ENCODE measurements at places on chromosomes 4 and X. TPM values are rescaled to one million over a fixed set of nuclear protein-coding genes. Genes with fewer than 3 reads are reported as not detected.

DNA sequence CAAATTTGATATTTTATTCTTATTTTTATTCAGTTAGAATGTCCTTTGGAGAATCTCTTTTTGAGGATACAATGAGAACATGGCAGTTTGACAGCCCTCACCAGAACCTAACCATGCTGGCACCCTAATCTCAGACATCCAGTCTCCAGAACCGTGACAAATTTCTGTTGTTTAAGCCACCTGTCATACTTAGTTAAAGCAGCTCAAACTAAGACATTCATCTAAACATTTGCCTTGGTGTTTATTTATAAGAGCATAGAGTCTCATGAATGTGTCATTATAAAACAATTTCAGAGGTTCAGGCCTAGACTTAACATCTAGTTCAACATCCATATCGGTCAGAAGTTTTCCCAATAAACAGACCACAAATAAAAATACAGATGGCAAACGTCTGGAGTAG, 125.1 kb upstream of the FUNDC1 start:
- no peak overlapping the region for H3K4me3 ChIP-seq
- no peaks in the 10 kb centered on the region for H3K27me3 ChIP-seq
- no peak overlapping the region for H3K27ac ChIP-seq
- H3K4me1 ChIP-seq = no peaks in the 10 kb centered on the region
- no peak for DNase-seq

- H3K36me3 ChIP-seq = peaks cover 22% of the 10 kb centered on the region
- H3K27ac ChIP-seq = peak overlapping the region; percentile 97
- peaks cover 17% of the 10 kb centered on the region for H3K4me1 ChIP-seq
- no peaks in the 10 kb centered on the region for H3K27me3 ChIP-seq
- DNase-seq = no peak
Measured at GRCh38 chr4:182918044-182918607, 940 bp upstream of the DCTD start.

DNA sequence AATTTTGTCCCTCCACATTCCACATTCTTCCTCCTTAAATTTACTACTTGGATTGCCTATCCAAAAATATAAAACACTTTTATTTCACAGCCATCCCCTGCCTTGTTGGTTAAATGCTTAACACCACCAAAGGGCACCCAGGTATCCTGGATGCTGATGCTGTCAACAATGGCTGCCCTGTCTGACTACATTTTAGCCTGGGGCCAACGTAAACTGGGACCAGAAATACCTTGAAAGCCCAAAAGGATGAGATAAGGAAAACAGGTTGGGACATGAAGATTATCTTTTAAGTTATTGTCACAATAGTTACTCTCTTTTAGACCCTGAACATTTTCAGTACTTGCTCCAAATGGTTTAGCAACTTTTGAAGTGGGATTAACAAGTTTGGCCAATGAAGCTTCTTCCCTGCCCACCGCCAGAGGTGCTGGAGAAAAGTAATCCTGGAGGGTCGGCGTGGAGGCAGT, 775 bp upstream of the YIPF6 start:
- H3K36me3 ChIP-seq = no peaks in the 10 kb centered on the region
- DNase-seq = no peak
- H3K27me3 ChIP-seq = no peaks in the 10 kb centered on the region
- H3K27ac ChIP-seq = peak overlapping the region; percentile 94
- peak overlapping the region; percentile 69 for H3K4me3 ChIP-seq

DNA sequence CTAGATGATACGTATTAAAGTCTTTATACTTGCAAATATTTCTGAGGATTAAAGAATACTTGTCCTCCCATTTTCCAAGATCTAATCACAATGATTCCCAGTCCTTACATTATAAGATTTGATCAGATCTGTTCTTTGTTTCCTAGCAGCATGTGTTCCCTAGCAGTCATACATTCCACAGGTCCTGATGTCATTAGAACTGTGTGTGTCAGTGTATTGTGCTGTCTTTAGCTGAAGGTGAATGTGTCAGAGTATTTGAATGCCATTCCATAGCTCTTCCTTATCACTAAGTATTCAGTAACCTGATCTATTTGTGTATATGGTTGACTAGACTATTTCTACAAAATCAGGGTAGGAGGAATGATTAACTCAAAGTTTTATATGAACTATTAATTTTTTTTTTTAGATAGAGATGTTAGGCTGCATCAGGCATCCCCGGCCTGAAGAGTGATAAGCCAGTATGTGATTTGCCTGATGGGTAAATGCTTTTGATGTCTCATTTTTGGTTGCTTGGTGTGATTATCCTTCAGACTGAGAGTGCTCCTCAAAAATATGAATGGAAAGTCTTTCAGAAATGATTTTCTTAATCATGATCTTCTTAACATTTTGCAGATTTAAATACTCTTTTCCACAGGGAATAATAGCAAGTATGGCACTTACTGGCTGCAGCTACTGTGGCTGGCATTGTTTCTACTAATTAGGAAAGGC, 4.4 kb downstream of the ADGRL3 start:
- no peak overlapping the region for H3K4me3 ChIP-seq
- no peaks in the 10 kb centered on the region for H3K36me3 ChIP-seq
- no peak for DNase-seq
- peaks cover 47% of the 10 kb centered on the region for H3K27me3 ChIP-seq
- H3K27ac ChIP-seq = no peak overlapping the region
- no peaks in the 10 kb centered on the region for H3K4me1 ChIP-seq

The RHOXF2 gene
- total RNA-seq = not detected

DNA sequence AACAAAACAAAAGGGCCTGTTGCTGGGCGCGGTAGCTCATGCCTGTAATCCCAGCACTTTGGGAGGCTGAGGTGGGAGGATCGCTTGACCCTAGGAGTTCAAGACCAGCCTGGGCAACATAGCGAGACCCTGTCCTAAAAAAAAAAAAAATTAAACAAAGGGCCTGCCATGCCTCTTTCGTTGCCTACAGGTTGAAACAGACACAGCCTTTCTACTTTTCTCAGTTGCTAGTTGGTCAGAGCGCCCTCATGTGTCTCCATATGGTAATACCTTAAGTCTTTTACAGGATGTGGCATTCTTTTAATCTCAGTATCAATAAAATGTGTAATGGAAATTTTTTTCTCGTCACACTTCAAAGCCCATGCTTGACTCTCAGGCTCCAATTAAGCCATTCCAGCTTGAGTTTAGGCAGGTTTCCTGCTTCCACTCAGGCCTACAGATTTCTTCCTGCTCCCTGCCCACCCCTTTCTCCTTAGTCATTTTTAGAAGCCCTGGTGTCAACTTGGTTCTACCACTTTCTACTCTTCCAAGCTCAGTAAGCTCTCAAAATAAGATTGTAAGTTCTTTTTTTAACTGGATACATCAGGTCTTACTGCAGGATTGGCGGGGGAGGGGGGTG, 4.6 kb upstream of the SOWAHD start:
- H3K27me3 ChIP-seq = no peaks in the 10 kb centered on the region
- H3K27ac ChIP-seq = no peak overlapping the region
- no peaks in the 10 kb centered on the region for H3K36me3 ChIP-seq
- no peak for DNase-seq
- H3K4me3 ChIP-seq = no peak overlapping the region

- no peak overlapping the region for H3K4me3 ChIP-seq
- no peak for DNase-seq
- no peaks in the 10 kb centered on the region for H3K36me3 ChIP-seq
- H3K4me1 ChIP-seq = peaks cover 5% of the 10 kb centered on the region
- H3K27ac ChIP-seq = peak overlapping the region; percentile 58
Measured at GRCh38 chr4:139207247-139207646, 30.2 kb upstream of the ELF2 start.

GRCh38 chr4:144104509-144105130, 35.9 kb downstream of the GYPA start:
- no peaks in the 10 kb centered on the region for H3K36me3 ChIP-seq
- no peak overlapping the region for H3K4me3 ChIP-seq
- H3K4me1 ChIP-seq = no peaks in the 10 kb centered on the region
- no peak overlapping the region for H3K27ac ChIP-seq

- H3K4me3 ChIP-seq = peak overlapping the region; percentile 28
- H3K4me1 ChIP-seq = peaks cover 6% of the 10 kb centered on the region
- no peaks in the 10 kb centered on the region for H3K27me3 ChIP-seq
Measured at GRCh38 chr4:40316782-40317635, 18.1 kb upstream of the CHRNA9 start.

DNA sequence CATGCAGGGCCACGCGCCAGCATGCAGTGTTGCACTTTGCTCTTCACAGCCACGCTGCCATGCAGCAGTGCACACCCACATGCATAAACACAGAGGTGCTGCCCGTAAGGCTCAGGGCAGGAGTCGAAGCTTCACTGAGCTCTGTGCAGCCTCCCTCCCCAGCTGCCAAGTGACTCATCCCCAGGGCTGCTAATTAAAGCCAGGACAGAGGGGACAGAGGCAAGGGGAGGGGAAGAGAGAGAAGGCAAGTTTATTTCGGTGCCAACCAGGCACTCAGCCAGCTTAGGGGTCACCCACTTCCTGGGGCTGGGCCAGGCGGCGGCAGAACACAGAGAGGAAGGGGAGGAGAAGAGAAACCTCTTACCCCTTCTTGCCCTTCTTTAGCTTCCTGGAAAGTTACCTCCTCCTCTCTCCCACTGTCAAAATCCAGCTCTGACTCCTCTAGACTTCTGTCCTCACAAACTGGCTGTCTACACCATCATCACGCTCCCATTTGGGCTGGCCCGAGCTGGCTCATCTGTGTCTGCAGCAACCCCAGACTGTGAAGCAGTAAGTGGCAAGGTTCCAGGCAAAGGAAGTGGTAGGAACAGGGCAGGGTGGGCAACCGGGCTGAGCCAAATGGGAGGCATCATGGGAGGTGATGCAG, 6.2 kb upstream of the IQSEC2 start:
- H3K4me3 ChIP-seq = no peak overlapping the region
- no peaks in the 10 kb centered on the region for H3K36me3 ChIP-seq
- DNase-seq = no peak
- peak overlapping the region; percentile 47 for H3K27ac ChIP-seq
- H3K27me3 ChIP-seq = no peaks in the 10 kb centered on the region
- H3K4me1 ChIP-seq = peaks cover 8% of the 10 kb centered on the region

DNA sequence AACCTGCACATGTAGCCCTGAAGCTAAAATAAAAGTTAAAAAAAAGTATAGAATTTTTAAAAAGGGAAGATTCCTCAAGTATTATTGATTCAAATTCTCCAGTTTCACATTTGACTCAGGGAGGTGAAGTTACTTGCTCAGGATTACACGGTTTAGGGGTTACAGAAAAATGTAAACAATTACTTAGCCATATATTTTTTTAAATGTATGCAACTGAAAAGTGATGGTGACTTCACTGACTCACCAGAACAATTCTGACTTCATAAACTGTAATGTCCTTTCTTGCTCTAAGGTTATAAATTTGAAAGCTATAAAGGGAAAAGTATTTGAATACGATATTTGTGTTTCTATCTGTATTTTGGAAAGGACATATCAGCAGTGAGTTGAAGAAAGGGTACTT, 371.2 kb downstream of the SPRY1 start:
- H3K4me1 ChIP-seq = no peaks in the 10 kb centered on the region
- no peak overlapping the region for H3K4me3 ChIP-seq
- no peak for DNase-seq
- H3K36me3 ChIP-seq = no peaks in the 10 kb centered on the region
- H3K27me3 ChIP-seq = no peaks in the 10 kb centered on the region
- no peak overlapping the region for H3K27ac ChIP-seq

DNA sequence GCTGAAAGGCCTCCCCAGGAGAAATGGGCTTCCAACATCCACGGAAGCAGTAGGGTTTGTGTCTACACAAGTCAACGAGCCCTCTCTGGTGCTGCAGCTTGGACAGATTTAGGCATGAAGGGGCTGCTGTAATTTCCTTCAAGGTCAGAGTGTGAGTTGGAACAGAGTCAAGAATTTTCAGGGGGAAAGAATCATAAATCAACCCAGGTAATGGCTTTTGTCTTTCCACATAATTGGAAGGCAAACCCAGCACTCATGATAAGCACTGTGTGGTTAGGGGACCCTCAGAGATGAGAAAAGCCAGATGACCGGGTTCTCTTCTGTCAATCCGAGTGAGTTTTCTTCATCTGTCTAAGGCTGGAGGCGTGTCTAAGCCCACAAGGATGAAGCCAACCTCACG, 78.6 kb upstream of the MXRA5 start:
- H3K4me1 ChIP-seq = no peaks in the 10 kb centered on the region
- H3K27ac ChIP-seq = no peak overlapping the region
- no peak overlapping the region for H3K4me3 ChIP-seq

DNA sequence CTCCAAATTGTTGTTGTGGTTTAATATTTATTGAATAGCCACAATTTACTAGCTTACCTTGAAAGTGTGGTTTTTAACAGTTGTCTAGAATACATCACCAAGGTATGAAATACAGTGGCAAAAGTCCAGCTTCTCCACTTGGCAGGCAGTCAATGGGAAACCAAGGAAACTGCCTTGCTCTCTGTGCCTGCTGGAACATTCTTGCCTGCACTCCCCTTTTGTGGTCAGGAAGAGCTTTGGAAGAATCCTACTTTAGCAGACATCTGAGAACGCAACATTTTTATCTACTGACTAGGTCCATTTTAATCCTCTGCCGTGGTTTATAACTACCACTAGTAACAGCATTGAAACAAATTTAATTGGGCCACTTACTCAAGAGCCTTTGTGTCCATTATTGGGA, 64.5 kb downstream of the TENM3 start:
- DNase-seq = no peak
- no peaks in the 10 kb centered on the region for H3K36me3 ChIP-seq
- no peaks in the 10 kb centered on the region for H3K4me1 ChIP-seq
- H3K27ac ChIP-seq = no peak overlapping the region
- no peak overlapping the region for H3K4me3 ChIP-seq

DNA sequence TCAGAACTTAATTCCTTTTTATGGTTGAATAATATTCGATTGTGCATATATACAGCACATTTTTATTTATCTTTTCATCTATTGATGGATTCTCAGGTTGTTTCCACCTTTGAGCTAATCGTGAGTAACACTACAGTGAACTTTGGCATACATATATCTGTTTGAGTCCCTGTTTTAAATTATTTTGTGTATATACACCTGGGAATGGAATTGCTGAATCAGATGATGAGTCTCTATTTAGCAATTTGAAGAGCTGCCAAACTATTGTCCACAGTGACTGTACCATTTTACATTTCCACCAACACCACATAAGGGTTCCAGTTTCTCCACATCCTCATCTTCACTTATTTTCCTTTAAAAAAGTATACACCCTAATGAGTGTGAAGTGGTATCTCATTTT, 166.2 kb upstream of the FGF13 start:
- no peaks in the 10 kb centered on the region for H3K27me3 ChIP-seq
- H3K4me3 ChIP-seq = no peak overlapping the region
- DNase-seq = no peak
- no peaks in the 10 kb centered on the region for H3K4me1 ChIP-seq
- H3K36me3 ChIP-seq = no peaks in the 10 kb centered on the region

- H3K4me1 ChIP-seq = peaks cover 17% of the 10 kb centered on the region
- no peaks in the 10 kb centered on the region for H3K36me3 ChIP-seq
- DNase-seq = no peak
- peak overlapping the region; percentile 72 for H3K27ac ChIP-seq
- no peaks in the 10 kb centered on the region for H3K27me3 ChIP-seq
- H3K4me3 ChIP-seq = no peak overlapping the region
Measured at GRCh38 chr4:169059306-169060211, 49.5 kb upstream of the CBR4 start.

Data from upper lobe of right lung (tissue), 1 donor.